SIG-M5 (cell line): ENCODE measurements at places on chromosomes 5 and 9.

- no peak for DNase-seq
These were observed 55.5 kb upstream of the RASGRF2 start for GRCh38 chr5:80904533-80905187.

- DNase-seq: no peak
These were observed 13.6 kb downstream of the UNC5A start for GRCh38 chr5:176823869-176824412.

GRCh38 chr5:133825631-133826289 is 142.7 kb downstream of the C5orf15 start:
- no peak for DNase-seq

GRCh38 chr5:80090884-80091166 is 55.7 kb downstream of the THBS4 start:
- DNase-seq: no peak

DNA sequence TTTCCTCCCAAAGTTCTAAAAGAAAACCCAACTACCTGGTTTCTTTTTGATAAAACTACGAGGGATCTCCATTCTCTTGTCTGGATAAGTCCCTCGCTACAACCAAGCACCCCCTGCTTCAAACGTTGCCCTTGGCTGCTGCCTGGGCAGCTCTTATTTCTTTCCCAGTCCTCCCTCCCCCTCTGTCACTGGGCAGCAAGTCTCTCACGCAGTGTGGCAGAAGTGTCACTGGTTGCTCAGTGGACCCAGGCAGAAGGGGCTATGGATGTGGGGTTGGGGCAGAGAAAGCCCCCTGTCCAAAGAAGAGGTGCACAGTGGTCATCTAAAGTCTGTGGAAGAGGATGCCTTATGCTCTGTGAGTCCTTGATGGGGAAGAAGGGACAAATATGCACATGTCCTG is 7.2 kb upstream of the SMIM32 start:
- no peak for DNase-seq

- DNase-seq: no peak
These were observed 116.2 kb downstream of the WNK2 start for GRCh38 chr9:93300175-93300572.

- no peak for DNase-seq
These were observed 100.4 kb upstream of the SLC44A1 start for GRCh38 chr9:105144076-105144475.

GRCh38 chr9:112617371-112617770 is 100.5 kb downstream of the INIP start:
- no peak for DNase-seq

- DNase-seq: no peak
These were observed 198.9 kb upstream of the WWC1 start for GRCh38 chr5:168092209-168093185.

DNA sequence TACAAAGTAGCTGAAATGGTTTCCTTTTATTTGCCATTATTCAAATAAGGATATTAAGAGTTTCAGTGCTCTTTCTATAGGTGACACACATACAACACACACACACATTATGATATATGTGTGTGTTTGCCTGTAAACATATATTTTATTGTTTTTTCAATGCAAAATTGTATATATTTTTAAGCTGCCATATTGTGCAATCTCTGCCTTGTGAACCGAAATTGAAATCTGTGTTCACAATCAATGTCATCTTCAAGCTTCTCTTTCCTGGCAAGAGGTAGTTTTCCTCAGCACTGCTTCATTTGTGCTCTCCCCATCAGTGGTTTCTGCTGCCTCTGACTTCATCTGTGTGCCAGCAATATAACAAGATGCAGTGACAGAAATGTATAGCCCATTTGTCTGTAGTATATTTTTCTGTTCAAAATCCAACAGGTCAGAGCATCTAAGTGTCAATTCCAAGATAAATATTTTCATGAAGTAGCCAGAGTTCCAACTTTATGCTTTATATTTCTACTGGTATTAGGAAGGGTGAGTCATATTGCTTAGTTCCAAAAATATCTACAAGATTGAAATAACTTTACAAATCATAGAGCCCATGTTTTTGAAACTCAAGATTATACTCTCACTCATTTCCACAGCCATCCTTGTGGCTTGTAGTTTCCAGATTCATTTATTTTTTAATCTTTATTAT is 1704.8 kb upstream of the CDH9 start:
- no peak for DNase-seq

DNA sequence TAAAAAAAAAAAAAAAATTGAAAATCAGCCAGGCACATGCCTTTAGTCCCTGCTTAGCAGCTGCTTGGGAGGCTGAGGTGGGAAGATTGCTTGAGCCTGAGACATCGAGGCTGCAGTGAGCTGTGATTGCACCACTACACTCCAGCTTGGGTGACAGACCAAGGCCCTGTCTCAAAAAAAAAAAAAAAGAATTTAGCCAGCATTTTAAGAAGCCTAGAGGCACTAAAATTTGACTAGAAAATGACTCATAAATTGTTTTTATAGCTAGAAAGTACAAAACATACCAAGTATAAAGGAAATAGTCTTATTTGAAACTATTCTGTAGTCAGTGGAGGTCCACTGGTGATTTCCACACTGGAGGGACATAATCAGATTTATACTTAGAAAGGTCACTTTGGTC is 17.5 kb downstream of the LRRC70 start:
- no peak for DNase-seq

DNA sequence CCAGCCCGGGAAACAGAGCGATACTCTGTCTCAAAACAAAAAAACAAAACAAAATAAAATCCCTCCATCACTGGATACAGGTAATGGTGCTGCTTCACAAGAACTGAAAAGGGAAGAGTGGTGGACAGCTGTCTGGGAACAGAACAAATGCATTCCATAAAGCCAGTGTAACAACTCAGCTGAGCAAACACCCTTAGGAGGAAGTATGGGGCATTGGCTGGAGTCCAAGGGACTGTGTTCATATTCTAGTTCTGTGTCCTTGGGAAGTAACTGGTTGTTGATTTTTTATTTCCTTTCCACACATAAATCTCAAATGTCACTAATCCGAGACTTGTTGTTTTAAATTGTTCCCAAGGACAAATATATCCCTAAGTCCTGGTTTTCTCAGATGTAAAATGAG is 38.3 kb downstream of the HTR1A start:
- DNase-seq: no peak

DNA sequence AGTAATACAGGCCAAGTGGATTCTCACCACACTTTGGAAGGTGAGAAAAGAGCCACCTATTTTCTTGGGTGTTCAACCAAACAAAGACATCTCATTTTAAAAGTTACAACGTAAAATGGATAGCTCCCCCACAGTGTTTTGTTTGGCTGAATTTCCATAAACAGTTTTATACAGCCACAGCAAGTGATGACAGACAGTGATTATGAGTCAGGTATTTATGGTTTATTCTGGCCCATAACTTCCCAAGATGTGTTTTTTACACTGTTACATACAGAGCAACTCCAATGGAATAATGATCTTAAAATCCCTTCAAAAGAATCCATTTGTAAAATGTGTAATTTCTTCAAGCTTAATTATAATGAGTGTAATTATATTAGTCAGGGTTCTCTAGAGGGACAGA is 421.3 kb downstream of the TLE1 start:
- no peak for DNase-seq

DNA sequence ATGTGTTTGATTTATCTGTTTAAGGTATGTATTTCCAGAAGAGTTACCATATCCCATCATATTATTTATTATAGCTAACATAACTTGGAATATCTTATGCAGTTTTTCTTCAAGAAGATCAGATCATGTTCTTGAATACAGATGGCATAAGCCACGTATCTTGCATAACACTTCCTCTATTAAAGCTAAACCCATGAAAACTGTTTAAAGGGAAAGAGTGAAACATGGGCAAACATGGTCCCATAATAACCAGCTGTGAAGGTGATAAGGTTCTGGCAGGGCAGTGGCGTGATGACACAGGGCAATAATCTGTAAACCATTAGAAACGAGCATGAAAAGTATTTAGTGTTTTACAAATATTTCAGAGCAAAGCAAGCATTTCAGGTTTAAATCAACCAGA is 34.2 kb downstream of the EFNA5 start:
- DNase-seq: no peak

DNA sequence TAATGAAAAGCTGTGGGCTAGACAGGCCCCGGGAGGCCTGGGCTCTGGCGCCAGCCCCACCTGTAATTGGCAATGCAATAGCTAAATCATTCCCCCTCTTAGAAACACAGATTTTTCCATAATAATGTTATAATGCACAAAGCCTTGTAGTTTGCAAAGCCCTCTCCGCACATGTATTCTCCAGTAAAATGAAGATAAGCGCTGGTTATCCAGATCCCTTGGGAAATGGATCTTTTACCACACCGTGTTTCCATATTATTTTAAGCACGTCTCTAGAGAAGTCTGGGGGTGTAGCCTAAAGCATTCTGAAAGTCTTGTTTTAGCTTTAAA is 1.1 kb upstream of the APBA1 start:
- no peak for DNase-seq
